ENCODE measurements at places on chromosomes 1 and 21.

DNA sequence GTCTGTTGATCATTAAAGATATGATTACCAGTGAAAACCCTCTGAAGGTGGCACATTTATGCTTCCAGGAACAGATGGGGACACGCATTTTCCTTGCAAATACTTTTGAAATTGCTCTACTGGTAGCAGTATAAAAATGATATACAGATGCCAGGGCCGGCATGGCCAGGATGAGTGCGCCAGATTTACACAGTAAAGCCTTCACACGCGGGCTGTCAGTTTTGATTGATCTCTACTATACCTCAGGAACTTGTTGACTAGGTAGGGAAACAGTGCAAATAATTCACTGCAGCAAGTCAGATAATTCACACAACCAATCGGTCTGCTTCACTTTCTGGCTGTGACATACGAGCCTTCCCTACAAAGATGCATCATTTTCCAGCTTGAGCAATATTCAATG, 123.2 kb upstream of the BARHL2 start:
- DNase-seq: no peak

DNA sequence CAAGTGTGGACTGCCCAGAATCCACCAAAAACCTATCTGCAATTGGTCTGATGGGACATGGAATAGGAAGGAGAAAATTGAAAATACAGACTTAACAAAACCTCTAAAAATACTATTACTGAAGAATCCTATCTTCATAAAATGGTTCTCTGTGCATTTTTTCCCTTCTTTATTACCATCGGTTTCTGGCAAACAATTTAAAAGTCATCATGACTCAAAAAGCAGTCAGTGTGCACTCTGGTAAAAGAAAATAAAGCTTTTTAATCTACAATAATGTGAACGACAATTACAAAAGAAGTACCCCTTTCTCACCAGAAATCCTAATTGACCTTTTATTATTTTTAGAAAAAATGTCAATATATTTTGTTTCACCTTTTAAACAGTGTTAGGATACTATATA, 186.3 kb downstream of the TPR start:
- DNase-seq: no peak

GRCh38 chr1:167627865-167628641, 2.0 kb upstream of the RCSD1 start:
- DNase-seq: no peak

- DNase-seq: no peak
Measured at GRCh38 chr1:5941671-5942070, 50.6 kb downstream of the NPHP4 start.

GRCh38 chr1:89632657-89633247, at the start of gene LRRC8C:
TSS of gene LRRC8C (plus strand) at chr1:89633120. CDS start at chr1:89686474, 53,354 bp downstream.
- no peak for DNase-seq

DNA sequence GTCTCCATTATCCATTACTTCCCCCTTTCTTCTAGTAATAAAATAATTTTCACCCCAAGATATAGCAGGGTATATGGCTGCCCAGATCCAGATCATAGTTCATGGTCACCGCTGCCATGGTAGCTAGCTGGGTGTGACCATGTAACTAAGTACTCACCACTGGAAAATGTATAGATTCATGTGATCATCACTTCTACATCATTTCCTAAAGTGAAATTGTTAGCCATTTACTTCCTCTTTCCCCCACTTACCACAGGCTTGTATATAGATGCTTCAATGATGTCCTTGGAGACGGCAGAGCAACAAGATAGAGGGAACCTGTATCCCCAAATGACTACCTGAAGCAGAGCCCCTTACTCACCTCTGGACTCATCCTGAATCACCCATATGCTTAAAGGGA, 22.7 kb upstream of the EYA3 start:
- no peak for DNase-seq

DNA sequence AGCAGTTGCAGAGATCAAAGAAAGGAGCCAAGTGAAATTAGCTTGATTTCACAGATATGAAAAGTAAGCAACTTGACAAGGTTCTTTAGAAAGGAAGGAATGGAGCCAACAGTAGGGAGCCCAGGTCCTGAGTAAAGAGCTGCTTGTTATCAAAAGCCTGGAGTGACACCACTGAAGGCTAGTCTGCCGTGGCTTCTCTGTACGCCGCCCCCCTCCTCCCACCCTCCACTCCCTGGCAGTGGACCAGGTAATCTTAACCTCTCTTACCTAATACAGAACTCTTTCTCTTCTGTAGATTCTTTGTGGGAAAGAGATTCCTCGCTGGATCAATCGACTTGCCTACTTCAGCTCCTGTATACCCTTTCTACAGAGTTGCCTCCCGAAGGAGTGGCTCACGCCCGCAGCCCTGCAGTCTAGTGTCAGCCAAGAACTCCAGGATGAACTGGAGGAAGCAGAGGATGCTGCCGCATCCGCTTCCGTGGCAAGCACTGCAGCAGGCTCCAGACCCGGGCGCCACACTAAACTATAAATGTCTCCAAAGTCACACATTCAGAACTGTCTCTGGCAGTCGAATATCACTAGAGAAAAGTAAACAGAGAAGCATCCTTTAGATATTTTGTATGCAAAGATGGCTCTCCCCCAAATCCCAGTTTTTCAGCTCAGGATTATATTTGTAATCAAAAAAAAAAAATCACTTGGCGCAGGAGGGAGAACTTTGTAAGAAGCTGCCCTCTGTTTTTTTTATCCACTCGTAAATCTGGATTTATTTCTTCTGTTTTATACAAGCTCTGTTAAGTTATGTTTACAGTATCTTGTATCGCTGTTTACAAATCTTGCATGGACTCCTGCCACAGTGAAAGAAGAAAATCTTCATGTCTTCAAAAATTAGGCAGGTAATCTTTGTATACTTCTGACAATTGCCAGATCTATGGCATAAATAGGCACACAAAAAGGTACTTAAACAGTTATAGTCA, 52.6 kb downstream of the DESI2 start:
- DNase-seq: no peak

DNA sequence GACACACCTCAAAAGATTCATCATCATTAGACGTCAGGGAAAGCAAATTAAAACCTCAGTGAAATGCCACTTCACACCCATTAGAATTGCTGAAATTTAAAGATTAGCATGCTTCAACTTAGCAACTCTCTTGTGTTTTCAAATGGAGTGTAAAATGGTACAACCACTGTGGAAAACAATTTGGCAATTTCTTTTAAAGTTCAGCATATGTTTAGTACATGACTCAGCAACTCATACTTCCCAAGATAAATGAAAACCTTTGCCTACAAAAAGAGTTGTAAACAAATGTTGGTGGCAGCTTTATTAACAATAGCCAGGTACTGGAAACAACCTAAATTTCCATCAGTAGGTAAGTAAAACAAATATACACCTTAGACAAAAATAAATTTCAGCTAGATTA, 42.7 kb downstream of the ST3GAL3 start:
- DNase-seq: no peak

- DNase-seq: no peak
Measured at GRCh38 chr1:85196358-85196757, 4.5 kb downstream of the SYDE2 start.

DNA sequence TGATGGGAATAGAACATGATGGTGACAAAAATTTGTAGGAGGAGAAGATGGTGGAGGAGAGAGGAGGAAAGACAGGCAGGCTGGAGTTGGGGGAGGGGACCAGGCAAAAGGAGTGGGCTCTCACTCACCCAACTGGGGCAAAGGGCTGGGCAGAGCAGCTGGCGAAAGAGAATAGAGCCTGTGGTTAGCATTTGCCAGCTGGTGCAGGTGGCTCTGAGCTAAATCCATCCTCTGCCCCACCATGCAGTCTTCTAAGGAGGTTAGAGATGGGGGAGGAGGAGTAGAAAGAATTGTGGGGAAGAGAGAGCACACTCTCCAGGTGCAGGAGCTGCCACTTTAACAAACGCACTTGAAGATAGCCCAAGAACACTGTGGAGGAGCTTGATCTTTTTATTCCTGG, 27.6 kb upstream of the SLAMF1 start:
- no peak for DNase-seq

- DNase-seq: no peak
Measured at GRCh38 chr1:160357286-160358002, 9.4 kb upstream of the NHLH1 start.

DNA sequence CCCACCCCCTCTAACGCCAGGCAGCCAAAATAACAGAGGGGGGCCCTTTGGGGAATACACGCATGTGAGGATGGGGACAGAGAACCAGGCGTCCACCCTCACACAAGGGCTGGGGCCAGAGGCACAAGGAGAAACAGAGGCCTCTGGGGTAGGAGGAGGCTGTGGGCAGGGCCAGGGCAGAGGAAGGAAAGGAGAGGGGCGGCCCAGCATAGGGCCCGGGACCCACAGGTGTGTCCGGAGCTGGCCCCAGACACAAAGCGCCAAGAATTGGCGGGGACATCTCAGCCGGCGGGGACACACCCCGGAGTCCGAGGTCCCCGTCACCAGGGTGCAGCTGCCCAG, 6.7 kb downstream of the PLEKHG5 start:
- DNase-seq: no peak
